Femur (tissue), 1 donor: ENCODE measurements at places on chromosomes 3 and 15.

- no peak for DNase-seq
Measured at GRCh38 chr3:97939401-97939800, 32.8 kb downstream of the RIOX2 start.

GRCh38 chr15:68316061-68316804 lies 38.7 kb downstream of the FEM1B start:
- DNase-seq, result peak; percentile 22

GRCh38 chr3:97972976-97973375 lies 745 bp upstream of the RIOX2 start:
- DNase-seq, result no peak

DNA sequence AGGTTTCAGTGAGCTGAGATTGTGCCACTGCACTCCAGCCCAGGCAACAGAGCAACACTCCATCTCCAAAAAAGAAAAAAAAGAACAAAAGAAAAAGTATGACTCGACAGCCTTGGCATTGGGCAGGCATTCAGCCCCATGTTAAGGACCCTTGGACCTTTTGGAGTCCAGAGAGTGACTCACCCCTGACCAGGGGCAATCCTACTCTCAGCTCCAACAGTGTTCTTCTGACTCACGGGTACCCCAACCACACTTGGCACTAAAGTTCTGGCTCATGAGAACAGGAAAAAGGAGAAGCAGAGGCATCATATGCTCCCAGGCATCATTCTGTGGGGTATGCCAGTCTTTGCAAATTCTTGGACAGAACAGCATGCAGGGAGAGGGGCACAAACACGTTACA lies 252.4 kb upstream of the HES1 start:
- DNase-seq, result no peak

DNA sequence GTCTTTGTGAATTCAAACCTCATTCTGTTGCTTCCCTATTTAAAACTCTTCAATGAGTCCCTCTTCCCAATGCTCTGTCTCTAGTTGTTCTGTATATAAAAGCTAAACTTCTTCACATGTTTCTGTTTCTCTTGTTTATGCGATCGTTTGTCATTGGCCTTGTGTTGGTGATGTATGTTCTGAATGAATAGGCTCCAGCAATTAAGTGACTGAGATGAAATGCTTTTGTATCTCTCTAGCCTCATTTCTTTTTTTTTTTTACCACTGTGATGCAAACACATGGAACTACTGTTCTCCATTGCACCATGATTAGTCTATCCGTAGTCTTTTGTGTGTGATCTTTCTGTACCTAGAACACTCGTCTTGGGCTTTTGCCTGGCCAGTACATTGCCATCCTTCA lies 380.5 kb upstream of the TPRG1 start:
- no peak for DNase-seq

DNA sequence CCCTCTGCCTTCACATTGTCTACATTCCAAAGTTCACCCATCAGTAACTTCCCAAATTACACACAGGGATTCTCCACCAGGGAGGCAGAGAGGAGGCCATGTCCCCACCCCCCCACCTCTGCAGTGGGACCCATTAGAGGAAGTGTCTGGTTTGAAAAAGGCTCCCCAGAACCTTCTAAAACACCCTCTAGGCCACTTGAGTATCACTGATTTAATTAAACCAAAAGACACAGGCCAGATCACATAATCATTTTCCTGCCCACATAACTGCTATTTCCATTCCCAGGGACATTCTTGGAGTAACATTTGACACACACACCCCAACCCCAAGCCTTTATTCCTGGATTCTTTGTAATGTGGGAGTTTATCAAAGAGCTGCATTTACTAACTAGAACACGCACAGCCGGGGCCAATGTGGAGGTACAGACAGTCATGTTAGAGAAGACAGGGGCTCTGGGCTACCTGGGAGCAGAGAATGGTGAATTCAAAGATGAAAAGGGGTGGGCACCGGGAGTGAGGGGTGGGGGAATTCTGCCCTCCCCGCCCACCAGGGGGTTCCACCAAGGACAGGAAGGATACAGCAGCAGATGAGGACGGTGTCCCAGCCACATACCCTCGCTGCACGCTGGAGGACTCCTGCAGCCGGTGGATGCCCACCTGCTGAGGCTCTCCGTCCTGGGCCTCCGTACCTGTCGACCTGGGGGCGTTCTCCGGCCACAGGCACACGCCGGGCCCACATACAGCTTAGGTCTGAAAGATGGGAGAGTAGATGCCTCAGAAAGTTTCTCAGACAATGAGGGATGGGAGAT lies 201.4 kb upstream of the CTNNB1 start:
- DNase-seq, result no peak

GRCh38 chr3:126004692-126005091 lies 35.7 kb downstream of the ROPN1B start:
- no peak for DNase-seq

DNA sequence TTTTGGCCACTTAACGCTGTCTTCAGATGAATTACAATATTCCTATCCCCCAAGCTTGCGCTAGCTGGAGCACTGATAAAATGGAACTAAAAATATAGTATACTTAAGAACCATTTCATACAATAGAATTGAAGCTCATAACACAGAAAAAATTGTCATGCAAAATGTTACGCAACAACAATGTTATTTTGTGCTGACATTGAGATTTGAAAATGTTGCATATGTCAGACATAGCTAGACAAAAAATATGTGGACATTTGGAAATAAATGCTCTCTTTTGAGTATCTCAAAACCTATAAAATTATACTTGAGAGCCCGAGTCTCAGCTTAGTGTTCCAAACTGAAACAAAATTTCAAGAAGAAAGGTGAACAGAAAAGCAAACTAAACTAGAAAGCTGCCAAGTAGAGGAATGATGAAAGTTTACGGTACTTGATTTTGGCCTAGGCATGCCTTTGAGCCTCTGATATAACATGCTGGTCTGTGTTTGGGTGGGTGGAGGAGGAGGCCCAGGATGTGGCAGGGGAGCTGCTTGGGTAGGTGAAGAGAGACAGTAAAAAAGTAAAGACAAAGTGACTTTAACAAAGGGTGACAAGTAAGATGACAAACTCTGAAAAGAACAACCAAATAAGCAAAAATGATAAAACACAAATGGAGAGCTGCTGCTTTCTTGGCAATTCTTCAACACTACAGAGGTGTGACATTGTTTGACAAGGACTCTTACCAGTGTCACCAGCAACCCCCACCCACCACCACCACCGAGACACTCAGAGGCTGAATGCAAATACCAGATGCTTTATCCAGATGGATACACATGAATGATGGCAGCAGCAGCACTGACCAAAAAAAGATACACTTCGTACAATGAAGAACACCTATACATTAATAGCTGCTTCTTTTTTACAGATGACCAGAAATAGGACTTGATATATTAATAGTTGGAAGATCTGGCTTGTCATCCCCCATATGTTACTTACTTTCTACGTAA lies 129.3 kb upstream of the FEZF2 start:
- no peak for DNase-seq

DNA sequence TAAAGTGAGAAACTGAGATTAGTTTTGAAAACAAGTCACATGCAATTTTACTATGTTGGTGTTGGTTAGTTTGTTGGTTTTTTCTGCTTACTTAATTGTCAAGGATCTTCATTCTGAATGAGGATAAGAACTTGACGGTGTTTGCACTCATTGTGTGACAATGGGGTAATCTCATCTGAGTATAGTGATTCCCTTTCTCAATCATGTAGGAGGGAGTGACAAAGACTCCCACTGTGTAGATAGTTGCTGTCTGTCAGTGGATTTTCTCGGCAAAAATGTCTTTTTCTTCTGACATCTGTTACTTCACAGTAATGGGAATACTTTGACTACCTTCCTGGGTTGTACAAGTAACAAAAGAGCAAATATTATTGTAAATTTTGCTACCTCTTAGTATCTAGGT lies 23.5 kb downstream of the KCNH8 start:
- DNase-seq, result no peak

- no peak for DNase-seq
Measured at GRCh38 chr3:148457886-148458285, 239.8 kb upstream of the AGTR1 start.

GRCh38 chr3:106317141-106318055 lies 448.6 kb upstream of the CBLB start:
- DNase-seq, result no peak

- DNase-seq, result no peak
Measured at GRCh38 chr3:17430582-17430981, 311.8 kb downstream of the TBC1D5 start.

DNA sequence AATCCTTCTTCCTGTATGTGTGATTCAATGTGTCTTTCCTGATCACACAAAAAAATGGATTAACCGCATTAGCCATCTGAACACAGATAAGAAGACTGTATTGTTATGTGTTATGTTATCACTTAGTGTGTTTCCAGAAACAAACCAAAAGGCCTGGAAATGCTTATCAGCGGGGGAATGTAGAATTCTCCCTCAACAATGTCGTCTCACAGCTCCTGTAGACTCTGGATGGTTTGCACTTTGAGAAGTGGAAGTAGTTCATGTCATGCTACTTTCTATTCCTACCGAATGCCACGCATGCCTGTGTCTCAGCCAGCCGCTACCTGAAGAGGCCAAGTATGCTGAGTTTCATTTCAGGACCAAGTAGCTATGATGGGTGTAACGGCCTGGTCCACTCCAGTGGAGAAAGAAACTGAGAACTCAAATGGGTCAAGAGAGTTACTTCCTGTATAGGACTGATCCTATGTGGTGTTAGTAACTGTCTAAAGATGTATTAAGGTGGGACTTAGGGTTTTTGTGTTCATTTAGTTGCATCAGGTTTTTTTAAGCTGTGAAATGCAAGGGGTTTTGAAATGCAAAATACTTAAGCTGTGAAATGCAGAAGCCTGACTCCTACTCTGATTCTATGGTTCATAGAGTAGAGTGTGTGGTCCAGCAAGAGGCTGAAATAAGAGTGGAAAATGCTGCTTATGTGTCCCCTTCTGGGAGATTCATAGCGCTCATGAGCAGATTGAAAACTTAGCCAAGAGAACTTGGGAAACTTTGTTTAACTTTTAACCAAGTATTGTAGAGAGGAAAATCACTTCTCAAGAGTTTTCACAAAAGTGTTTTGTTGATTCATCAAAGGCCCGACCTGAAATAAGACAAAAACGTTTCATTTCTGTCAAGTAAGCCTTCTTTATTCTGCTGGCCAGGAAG lies 118.5 kb upstream of the LMOD3 start:
- no peak for DNase-seq

DNA sequence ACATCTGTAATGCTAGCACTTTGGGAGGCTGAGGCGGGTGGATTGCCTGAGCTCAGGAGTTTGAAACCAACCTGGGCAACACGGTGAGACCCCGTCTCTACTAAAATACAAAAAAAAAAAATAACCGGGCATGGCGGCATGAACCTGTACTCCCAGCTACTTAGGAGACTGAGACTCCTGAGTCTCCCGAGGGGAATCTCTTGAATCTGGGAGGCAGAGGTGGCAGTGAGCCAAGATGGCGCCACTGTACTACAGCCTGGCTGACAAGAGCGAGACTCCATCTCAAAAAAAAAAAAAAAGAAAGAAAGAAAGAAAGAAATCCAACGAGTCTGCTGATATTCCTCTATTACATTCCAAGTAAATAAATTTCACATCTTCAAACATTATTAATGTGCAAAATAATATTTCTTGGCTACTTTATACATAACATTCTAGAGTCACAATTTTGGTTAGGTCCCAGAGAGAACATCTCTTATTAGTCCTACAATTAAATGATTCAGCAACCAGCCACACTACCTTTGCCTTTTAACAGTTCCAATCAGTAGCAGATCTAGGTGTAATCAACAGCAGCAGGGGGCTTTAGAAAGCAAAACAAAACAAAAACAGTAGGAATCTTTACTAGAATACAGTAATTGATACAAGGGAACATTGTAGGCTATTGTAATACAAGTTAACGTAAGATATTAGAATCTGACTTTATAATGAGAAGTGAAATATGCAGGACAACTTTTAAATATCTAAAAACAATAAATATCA lies 195.8 kb downstream of the TBC1D5 start:
- DNase-seq, result no peak

- DNase-seq, result peak; percentile 74
Measured at GRCh38 chr3:37171144-37171543, 3.2 kb downstream of the LRRFIP2 start.

- DNase-seq, result no peak
Measured at GRCh38 chr3:194570235-194570634, 63.0 kb downstream of the TMEM44 start.

GRCh38 chr15:60326824-60327654 lies 70.7 kb downstream of the ANXA2 start:
- DNase-seq, result peak; percentile 41

DNA sequence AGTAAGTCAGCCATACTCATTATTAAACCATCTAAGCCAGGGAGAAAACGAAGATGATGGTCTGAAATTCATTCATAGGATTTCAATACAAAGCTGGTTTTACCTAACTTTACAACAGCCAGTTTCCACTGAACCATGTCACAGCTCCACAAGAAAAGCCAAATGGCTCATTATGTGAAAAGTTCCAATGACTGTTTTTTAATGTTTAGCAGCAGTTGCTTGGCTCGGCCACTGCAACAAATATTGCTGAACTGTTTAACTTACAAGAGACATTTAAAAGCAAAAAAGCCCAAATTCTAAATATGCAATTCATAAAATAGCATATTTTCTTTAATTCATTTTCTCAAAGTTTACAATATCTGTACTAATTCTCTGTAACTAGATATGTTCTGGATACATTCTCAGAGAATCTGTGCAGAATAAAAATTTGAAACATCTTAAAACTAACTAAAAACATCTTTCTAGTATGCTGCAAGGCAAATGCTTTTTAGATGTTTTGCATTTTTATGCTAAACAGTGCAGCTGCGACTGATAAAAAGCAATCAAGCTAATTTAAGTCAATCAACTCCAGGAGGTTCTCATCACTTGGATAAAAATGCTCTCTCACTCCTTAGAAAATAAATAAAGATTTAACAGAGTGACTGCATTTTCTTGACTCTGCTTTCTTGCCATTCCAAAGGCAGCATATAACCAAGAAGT lies 356.5 kb downstream of the ERC2 start:
- peak; percentile 32 for DNase-seq

GRCh38 chr15:39918688-39919385 lies 1.2 kb downstream of the GPR176 start:
- no peak for DNase-seq

- no peak for DNase-seq
Measured at GRCh38 chr3:178201714-178202113, 334.5 kb upstream of the KCNMB2 start.

- DNase-seq, result no peak
Measured at GRCh38 chr3:17709236-17709810, 33.1 kb downstream of the TBC1D5 start.

DNA sequence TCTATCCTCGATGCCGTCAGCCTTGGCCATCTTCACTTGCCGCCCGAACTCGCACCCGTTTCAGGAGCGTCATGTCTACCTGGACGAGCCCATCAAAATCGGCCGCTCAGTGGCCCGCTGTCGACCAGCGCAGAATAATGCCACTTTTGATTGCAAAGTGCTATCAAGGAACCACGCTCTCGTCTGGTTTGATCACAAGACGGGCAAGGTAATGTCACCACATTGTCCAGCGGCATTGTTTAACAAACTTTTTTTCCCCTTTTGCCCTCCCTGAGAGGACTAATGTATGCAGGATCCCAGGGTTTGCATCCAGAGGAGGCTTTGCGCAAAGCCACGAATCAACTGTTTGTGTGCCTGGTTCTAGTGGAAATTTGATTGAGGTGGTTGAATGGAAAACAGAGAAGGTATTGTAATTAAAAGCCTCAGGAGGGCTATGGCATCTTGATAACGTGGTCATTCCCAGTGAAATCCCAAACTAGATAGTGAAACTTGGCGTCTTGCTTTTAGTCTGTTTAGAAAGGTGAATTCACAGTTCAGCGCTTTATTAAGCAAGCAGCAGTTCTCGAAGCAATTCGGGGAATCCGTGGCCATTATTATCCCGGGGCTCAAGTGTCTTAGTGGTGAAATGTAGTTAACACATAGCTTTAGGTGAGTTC lies 1.7 kb downstream of the SLMAP start:
- DNase-seq, result peak; percentile 19
